ENCODE measurements at places on chromosomes 12 and 14.

DNA sequence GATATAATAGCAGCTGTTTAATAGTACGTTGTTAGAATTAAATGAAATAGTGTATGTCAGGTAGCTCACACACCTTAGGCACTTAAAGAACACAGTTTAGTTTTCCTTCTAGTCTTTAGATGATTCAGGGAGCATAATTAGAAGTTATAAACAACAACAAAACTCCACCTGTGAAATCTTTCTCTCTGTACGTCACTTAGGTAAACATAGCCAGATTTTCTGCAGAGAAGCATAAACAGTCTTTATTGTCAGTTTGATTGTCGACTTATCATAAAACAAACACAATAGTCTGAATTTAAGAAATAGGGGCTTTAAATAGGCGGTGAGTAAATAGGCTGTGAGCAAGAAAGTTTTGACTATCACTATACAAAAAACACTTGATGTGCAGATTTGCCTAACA is 84.6 kb upstream of the PKP2 start:
- no peak for DNase-seq

DNA sequence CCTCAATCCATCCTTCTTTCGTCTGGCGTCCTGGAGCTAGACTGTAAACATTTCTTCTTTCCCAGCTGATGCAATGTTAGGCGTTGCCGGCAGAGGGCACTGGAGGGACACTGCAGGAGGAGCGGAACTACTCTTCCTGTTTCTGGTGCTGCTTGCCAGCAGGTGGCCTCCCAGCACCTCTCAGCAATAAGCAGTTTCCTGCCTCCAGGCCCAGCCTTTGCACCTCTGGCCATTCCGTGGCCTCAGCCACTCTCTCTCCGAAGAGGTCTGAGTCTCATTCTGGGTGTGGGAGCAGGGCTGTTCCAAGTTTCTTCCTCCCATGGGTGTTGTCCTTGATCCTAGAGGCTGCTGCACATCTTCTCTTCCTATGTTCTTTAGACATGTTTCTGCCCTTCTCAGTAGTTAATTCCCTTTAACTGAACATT is 7.5 kb upstream of the ASPG start:
- DNase-seq: peak; percentile 72

DNA sequence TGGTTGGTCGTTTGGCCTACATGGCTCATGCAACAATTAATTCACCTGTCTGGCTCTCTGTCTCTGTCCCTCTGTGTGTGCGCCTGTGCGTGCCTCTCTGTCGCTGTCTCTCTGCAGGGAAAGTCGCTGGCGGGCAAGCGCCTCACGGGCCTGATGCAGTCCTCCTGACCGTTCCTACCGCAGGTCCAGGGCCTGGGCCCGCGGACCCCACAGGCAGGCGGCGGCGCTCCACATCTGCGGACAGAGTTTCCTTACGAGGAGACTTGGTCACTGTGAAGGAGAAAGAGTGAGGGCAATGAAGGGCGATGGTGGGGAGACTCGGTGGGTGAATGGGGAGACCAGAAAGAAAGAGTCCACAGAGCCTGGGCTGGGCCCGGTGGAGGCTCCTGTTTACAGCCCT is 331.6 kb downstream of the DPF3 start:
- DNase-seq: no peak

GRCh38 chr12:120774169-120774916 is 48.7 kb downstream of the ACADS start:
- DNase-seq: no peak

DNA sequence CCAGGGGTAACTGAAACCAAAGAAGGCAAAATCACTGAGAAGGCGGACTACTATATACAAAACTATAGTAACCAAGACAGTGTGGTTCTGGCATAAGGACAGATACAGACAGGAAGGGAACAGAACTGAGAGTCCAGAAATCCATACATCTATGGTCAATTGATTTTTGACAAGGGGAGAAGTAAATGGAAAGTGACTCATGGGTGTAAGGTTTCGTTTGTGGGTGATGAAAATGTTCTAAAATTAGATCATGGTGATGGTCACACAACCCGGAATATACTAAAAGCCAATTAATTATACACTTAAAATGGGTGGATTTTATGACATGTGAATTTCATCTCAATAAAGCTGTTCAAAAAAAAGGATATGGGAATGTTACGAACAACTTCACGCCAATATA is 18.7 kb downstream of the ANGEL1 start:
- DNase-seq: no peak

GRCh38 chr12:84562331-84562730 is 350.3 kb downstream of the SLC6A15 start:
- no peak for DNase-seq

DNA sequence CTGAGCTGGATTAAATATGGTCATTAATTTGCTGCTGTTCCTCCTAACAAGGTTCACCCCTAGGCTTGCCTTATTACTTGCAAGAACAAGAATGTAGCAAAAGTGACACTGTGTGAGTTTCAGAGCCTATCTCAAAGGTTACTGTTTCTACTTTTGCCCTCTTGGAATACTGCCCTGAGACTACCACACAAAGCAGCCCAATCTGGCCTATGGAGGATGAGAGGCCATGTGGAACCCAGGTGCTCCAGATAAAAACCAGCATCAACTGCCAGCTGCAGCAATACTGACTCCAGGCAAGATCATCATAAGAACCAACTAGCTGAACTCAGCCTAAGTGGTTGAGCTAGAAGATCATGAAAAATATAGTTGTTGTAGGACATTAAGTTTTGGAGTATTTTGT is 22.4 kb upstream of the SUPT16H start:
- DNase-seq: no peak

DNA sequence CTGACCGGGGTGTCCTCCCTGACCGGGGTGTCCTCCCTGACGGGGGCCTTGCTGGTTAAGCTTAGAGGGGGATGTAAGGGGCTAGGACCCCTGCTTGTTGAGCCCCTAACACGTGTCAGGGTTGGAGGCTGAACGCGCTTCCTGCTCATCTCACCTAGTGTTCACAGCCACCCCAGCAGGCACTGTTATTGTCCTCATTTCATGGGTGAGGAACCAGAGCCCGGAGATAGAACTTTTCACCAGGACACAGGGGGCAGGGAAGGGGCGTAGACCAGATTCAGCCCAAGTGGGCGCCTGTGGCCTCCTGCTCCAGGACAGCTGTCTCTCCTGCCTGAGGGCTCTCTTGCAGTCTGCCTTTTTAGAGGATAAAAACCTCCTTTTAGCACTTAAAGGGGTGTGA is 236.3 kb downstream of the GLT1D1 start:
- DNase-seq: no peak

DNA sequence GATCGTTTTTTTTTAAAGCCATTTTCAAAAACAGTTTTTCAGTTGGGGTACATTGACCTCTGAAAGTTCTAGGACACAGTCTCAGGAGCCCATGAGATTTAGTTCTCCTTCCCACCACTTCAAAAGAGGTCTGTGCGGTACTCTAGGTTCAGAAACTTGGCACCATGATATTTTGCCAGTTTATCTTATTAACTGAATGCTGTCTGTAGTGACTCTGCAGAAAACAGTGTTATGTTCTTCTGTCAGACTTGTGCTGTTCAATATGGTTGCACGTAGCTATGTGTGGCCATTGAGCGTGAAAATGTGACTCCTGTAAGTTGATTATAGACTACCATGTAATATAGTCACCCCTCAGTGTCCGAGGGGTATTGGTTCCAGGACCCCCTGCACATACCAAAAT is 35.9 kb downstream of the CRADD start:
- no peak for DNase-seq

DNA sequence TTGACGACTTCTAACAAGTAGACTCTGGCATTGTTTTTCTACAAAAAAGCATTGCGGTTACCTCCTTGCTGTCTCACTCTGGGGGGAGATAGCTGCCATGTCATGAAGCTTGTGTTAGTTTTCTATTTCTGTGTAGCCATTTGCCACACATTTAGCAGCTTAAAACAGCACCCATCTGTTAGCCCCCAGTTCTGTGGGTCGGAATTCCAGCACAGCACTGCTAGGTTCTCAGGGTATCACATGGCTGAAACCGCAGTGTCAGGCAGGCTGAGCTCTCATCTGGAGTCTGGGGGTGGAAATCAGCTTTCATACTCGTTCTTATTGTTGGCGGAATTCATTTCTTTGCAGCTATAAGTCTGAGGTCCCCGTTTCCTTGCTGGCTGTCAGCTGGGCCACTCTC is 19.9 kb upstream of the STXBP6 start:
- DNase-seq: no peak

Measured in activated T-helper 1 cell treated with Interleukin-2 at 50 U/mL for 16 hours (primary cell).